ENCODE measurements at places on chromosomes 2 and 18.
A peak's percentile ranks its signal among the peaks of the same experiment; 100 is the strongest.

DNA sequence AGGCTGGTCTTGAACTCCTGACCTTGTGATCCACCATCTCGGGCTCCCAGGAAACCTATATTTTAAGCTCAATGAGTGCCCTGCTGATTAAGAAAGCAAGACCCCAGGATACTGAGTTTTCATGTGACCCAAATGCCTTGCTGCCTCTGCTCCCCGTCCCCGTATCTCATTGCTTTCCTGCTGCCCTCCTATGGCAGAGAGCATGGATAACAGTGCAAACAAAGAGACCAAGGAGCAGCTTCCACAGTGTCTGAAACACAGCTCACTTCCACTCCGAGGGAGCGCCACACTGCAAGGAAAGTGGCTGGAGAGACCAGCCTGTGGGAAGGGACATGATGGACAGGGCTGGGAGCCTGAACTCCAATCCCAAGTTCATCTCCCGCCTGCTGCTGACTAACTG is 246.8 kb downstream of the TMEM182 start:
- DNase-seq = no peak

- DNase-seq = no peak
Observed at GRCh38 chr2:222627764-222628163, 28.1 kb downstream of the FARSB start.

GRCh38 chr18:27353273-27353672 is 168.2 kb upstream of the CHST9 start:
- no peak for DNase-seq

- no peak for DNase-seq
Observed at GRCh38 chr2:234705108-234705507, 208.2 kb upstream of the ARL4C start.

GRCh38 chr18:64799376-64799775 is 650.5 kb upstream of the LINC00305 start:
- DNase-seq = no peak

GRCh38 chr2:47198985-47199451 is 43.9 kb upstream of the STPG4 start:
- no peak for DNase-seq

GRCh38 chr2:37847792-37848191 is 77.3 kb upstream of the RMDN2 start:
- no peak for DNase-seq

DNA sequence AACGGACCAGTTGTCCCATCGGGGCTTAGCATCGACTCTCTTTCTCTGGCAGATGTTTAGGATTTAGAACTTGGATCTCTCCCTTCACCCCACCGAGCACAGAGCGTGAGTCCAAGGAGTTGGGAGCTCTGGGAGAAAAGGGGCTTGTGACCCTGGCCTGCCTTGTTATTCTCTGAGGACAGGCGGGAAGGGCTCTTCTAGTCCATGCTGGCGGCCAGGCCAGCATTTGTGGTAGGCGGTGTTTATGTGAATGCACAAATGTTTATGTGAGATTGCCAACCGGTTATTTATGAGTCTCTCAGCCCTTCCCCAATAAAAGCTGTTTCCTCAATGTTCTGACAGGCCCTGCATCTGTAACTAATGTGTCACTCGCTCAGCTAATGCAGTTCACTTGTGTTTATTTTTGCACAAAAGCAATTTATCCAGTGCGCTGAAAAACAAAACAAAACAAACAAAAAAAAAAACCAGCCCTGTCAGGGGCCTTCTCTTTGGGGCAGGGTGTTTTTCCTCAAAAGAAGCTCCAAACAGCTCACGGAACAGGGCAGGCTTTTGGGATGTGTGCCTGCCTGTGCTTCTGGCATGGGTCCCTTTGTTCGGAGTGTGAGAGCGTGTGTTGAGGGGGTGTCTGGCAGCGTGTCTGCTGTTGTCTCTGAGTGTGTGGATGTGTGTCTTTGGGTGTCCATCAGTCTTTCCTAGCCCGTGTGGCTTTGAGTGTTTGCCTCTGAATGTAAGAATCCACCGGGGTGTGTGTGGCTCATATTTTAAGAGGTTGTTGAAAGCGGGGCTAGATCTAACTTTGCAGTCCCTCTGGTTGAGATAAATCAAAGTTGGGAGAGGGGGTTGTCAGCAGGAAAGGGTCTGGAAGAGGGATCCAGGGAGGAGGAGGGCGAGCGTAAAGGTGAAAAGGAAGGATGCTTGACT is 52.8 kb upstream of the HAAO start:
- DNase-seq = no peak

DNA sequence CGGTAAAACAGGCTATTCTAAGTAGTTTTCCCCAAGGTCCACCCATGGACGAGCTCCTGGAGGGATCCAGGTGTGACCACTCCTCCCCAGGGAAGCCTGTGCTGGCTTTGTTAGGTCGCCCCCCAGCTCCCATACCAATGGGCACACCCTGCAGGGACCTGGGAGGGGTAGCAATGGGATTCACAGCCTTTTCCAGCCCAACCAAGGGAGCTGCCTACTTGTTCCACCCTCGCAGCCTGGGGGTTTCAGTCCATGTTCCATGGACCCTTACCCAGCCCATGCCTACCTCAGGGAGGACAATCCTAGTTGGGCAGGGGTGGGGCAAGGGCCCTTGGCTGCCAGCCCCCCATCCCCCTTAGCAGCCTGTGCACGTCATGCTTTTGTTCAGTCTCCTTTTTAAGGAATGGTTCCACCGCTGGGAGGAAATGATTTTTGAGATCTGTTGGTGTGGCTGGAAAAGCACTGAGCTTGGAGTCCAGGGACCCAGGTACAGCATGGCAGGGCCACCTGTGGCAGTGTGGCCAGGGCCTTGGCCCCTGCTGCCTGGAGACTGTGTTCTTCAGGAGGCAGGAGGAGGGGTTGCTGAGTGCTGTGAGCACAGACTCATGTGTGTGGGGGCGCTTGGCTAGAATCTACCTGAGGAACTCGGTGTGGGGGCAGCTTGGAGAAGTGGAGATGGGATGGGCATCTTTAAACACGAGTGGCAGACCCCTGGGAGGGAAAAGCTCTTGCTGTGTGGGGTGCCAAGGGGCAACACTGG is 166.8 kb downstream of the TWIST2 start:
- no peak for DNase-seq

DNA sequence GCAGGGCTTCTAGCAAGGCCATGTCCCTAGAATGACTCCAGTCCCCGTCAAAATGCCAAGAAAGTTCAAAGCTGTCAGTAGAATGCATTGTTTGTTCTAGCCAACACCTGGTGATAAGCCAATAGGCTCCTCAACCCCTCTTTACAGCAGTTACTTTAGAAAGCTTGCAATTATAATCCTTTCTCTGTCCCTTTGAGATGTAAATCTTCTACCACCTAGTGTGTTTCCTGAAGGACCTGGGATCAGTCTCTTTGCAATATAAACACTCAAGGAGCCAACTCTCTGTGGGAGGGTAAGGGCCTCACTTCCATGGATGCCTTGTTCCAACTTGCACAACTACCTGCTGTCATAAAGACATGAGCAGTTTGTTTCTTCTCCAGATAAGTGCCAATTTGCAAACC is 301.8 kb downstream of the NBAS start:
- no peak for DNase-seq

GRCh38 chr2:201532686-201533304 is 81.3 kb downstream of the STRADB start:
- DNase-seq = no peak

- no peak for DNase-seq
Observed at GRCh38 chr2:114024326-114024725, 134.4 kb downstream of the ACTR3 start.

DNA sequence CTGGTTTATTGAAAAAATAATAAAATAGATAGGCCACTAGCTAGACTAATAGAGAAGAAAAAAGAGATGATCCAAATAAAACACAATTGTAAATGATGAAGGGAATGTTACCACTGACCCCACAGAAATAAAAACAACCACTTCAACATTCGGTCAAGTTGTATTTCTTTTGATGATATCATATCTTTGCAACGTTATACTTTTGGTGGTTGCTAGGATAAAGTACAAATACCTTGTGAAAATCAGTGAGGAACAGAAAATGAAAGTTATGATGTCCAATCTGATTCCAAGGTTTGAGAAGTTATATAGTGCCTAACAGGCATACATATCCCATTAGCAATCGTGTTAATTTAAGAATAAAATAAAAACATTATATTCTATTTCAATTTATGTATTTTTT is 6.6 kb upstream of the ASNSD1 start:
- no peak for DNase-seq

GRCh38 chr2:240348522-240348921 is 86.9 kb upstream of the GPC1 start:
- no peak for DNase-seq

- no peak for DNase-seq
Observed at GRCh38 chr2:197360744-197361156, 50.2 kb upstream of the ANKRD44 start.

- no peak for DNase-seq
Observed at GRCh38 chr2:114201781-114202180, 240.7 kb upstream of the DPP10 start.

GRCh38 chr2:23354554-23354953 is 30.4 kb upstream of the KLHL29 start:
- no peak for DNase-seq

- no peak for DNase-seq
Observed at GRCh38 chr18:79685281-79685680, 5.7 kb downstream of the CTDP1 start.

- no peak for DNase-seq
Observed at GRCh38 chr2:134206573-134206972, 47.3 kb upstream of the MGAT5 start.

GRCh38 chr2:130728007-130728454 is 839 bp upstream of the GPR148 start:
- no peak for DNase-seq

DNA sequence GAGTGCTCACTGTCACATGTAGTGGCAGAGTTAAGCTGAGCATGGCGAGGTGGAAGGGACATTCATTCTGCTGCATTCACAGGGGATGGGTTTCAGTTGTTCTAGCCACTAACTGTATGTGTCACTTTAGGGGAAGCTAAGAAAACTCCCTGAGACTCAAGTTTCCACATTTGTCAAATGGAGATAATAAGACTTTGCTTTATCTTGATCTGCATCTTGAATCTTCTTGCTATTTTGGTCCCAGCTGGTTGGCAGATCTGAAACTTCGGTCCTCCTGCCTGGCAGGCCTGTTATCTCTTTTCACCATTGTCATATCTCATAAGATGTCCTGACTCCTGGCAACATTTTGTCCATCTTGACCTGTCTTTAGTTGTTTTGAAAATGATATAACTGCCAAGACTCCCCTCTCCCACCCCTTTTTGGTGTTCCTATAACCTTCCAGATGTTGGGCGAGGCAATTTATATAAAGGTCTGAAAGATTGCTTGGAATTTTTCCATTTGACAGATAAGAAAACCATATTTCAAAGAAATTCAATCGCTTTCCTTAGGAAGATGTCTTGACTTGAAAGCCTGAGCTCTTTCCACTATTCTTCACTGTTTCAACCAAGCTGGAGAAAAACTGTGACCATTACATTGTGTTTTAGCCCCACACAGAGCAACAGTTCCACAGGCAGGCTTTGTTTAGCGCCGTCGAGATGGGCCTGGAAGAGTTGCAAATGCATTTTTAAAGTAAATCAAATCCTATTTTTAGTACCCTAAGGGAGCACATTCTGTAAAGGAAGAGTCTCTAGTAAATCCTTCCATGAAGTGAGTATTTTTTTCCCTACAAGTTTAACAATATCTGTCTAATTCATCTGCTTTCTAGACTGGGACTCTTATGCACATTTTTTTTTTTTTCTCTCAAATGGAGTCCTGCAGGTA is 33.4 kb downstream of the MYCN start:
- no peak for DNase-seq

GRCh38 chr2:221102896-221103688 is 469.0 kb downstream of the EPHA4 start:
- DNase-seq = no peak

DNA sequence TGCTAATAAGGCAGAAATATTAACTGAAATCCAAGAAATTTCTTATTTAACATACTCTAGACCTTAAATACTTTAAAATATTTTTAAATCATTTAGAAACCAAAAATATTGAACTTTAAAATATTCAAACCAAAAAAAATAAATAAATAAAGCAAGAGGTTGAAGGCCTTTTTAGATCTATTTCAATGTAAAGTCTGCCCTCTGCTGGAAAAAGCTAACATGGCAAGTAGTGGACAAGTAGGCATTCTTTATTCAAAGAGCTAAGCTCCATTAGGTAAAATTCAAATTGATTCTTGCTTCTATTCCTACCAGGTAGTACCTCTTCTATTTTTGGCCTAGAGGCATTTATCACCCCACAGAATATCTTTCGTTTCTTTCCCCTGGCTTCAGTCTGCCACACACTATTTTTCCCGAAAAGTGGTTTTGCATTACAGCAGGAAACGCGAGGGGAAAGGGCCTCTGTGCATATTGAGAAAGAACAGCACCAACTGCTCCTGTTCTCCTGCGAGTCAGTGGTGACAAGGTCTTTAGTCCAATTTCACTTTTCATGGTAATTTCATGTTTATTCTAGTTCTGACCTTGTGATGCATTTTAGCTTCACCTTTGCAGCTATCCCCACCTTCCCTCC is 20.4 kb downstream of the IFIH1 start:
- DNase-seq = peak; percentile 11

DNA sequence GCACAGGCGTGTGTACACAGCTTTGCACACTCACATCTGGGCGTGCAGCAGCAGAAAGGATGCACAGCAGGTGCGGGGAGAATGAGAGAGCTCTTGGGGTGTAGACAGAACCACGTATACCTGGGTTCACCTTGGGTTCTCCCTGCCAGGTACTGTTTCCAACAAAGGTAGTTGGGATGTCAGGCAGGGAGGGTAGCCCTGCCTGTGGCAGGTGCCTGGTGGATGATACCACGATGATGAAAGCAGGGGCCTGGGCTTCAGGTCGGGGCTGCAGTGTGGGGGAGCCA is 6.5 kb upstream of the ARID5A start:
- DNase-seq = no peak

DNA sequence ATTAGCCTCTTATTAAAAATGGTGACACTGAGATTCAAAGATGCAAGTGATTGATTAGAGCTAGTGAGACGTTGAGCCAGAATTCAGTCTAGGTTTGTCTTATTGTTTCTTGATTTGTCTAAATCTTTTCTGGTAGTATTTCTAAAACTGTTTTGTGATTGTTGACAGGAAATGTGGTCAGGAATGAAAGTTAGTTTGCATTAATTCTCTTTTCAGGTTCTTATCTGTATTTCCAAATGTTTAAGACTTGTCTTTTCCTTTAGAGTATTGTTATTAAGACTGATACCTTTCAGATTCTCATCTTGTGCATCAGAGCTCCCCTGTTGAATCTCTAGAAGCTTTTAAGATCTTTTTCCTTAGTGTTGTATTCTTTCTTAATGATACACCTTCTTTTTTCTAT is 89.3 kb downstream of the MBD5 start:
- DNase-seq = no peak

- no peak for DNase-seq
Observed at GRCh38 chr2:80545420-80546210, 241.1 kb upstream of the LRRTM1 start.

- DNase-seq = no peak
Observed at GRCh38 chr18:25345081-25345866, 6.7 kb downstream of the ZNF521 start.

GRCh38 chr2:10519394-10519740 is 71.2 kb upstream of the ODC1 start:
- no peak for DNase-seq

GRCh38 chr2:23548143-23548769 is 163.3 kb downstream of the KLHL29 start:
- no peak for DNase-seq
